ENCODE measurements at places on chromosomes 7 and 10. TPM values are rescaled to one million over a fixed set of nuclear protein-coding genes. Genes with fewer than 3 reads are reported as not detected.

PURB gene
- total RNA-seq: 26.2 TPM

PTF1A gene
- not detected for total RNA-seq

NFKB2 gene
- 26.1 TPM for total RNA-seq

- no peak for DNase-seq
These were observed 16.6 kb downstream of the SFTPD start for GRCh38 chr10:79932307-79932706.

GRCh38 chr10:48651293-48651692, 33.4 kb upstream of the WDFY4 start:
- no peak for DNase-seq

- DNase-seq: no peak
These were observed 129.5 kb downstream of the GRM8 start for GRCh38 chr7:127123220-127123619.

GRCh38 chr7:7897949-7898515, 70.6 kb upstream of the GLCCI1 start:
- DNase-seq: no peak

GRCh38 chr10:121999301-121999700, 10.3 kb downstream of the TACC2 start:
- DNase-seq: no peak

GRCh38 chr10:119775529-119775928, 49.7 kb downstream of the INPP5F start:
- no peak for DNase-seq

GRCh38 chr10:22761569-22762220, 47.3 kb upstream of the PIP4K2A start:
- DNase-seq: no peak

GRCh38 chr7:80729591-80730320, 91.3 kb downstream of the CD36 start:
- DNase-seq: no peak

DNA sequence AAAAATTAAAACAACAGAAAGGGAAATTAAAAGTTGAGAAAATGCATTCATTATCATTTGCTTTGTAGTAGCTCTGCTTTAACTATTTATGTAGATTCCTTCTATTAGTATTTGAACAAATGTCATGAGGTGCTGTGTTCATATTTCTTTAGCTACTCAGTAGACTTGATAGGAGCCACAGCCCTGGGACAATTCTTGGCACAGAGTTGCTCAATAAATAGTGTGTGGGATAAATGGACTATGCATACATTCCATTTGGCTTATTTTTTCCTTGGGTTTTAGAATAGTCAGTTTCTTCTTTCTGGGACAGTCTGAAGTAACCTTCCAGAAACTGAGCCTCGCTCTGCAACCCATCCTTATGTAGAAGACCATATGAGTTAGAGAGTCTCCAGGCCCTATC, 13.4 kb downstream of the RPP30 start:
- no peak for DNase-seq

- DNase-seq: no peak
These were observed 103.0 kb upstream of the LSM8 start for GRCh38 chr7:118080947-118081346.
